Right kidney (tissue), 9 donors: ENCODE measurements at places on chromosomes 16 and 17.

- DNase-seq, result no peak
Measured at GRCh38 chr17:9854255-9854654, 28.5 kb downstream of the GLP2R start.

GRCh38 chr17:31294820-31295488 is 2.1 kb downstream of the OMG start:
- no peak for DNase-seq

DNA sequence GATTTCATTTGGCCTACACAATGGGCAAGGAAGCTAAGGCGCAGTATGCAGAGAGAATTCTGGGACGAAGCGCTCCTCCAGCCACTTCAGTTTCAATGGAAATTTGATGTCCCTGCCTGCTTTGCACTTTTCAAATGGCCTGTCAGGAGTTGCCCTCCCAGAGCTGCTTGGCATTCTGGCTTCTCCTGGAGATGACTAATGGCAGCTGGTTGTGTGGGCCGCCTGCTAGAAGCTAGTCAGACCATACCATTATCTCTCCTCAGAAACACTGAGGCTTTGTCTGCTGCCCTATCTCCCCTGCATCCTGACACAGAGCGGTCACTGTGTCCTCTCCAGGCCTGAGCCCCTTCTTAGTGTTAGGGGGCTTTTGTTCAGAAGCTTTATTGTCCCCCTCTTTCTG is 180.1 kb downstream of the SPECC1 start:
- DNase-seq, result no peak

- no peak for DNase-seq
Measured at GRCh38 chr16:89090182-89090630, 3.4 kb upstream of the ACSF3 start.

- DNase-seq, result no peak
Measured at GRCh38 chr17:603406-604114, 111.1 kb downstream of the VPS53 start.

DNA sequence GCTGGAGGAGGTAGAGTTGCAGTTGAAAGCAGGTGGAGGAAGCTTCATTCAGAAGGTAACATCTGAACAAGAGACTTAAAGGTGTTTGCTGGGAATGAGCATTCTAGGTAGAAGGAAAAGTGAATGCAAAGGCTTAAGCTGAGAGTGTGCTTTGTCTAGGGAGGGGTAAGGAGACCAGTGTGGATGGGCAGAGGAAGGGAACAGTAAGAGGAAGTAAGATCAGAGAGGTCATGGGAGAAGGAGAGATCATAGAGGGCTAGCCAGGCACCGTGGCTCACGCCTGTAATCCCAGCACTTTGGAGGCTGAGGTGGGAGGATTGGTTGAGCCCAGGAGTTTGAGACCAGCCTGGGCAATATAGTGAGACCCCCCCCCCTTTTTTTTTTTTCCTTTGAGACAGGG is 3.3 kb downstream of the STX4 start:
- no peak for DNase-seq

GRCh38 chr17:44587339-44587738 is 30.1 kb downstream of the FZD2 start:
- DNase-seq, result no peak

DNA sequence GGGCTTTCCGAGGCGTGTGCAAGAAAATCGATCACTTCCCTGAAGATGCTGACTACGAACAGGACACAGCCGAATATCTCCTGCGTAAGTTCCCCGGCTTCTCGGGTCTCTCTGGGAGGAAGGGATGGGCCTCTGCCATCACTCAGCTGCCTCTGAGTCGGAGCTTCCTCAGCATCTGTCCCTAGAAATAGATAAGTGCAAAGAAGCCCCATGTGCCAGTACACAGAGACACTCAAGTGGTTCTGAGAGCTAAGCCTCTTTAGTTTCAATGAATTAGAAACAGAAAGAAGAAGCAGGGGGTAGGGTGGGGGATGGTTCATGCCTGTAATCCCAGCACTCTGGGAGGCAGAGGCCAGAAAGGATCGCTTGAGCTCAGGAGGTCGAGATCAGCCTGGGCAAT is 90.6 kb downstream of the CACNG3 start:
- DNase-seq, result no peak

GRCh38 chr16:50553731-50554360 is 5.7 kb downstream of the NKD1 start:
- no peak for DNase-seq

- no peak for DNase-seq
Measured at GRCh38 chr17:41393294-41393693, 4.1 kb downstream of the KRT31 start.

- DNase-seq, result no peak
Measured at GRCh38 chr16:24721830-24722238, 7.6 kb upstream of the TNRC6A start.

GRCh38 chr17:49748791-49749190 is 15.1 kb downstream of the FAM117A start:
- no peak for DNase-seq

GRCh38 chr17:58996968-58997367 is 109.7 kb downstream of the TRIM37 start:
- no peak for DNase-seq

- no peak for DNase-seq
Measured at GRCh38 chr17:38728290-38728831, 1.8 kb upstream of the CISD3 start.

- no peak for DNase-seq
Measured at GRCh38 chr17:78665952-78666920, 89.0 kb upstream of the DNAH17 start.

GRCh38 chr17:77455111-77455890 is 314.5 kb downstream of the SEC14L1 start:
- no peak for DNase-seq

GRCh38 chr17:11643851-11644250 is 45.6 kb downstream of the DNAH9 start:
- no peak for DNase-seq

DNA sequence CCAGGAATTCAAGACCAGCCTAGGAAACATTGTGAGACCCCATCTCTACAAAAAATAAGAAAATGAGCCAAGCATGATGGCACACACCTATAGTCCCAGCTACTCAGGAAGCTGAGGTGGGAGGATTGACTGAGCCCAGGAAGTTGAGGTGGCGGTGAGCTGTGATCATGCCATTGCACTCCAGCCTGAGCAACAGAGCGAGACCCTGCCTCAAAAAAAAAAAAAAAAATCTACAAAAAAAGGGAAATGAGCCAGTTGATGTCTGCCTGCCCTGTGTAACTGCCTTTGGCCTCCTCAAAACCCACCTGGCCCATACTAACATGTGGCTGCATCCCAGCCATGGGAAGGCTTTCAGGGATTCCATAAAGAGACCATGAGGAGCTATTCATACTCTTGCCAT is 4.5 kb downstream of the RANBP10 start:
- no peak for DNase-seq

GRCh38 chr17:82565551-82565950 is 46.0 kb downstream of the FOXK2 start:
- DNase-seq, result no peak

DNA sequence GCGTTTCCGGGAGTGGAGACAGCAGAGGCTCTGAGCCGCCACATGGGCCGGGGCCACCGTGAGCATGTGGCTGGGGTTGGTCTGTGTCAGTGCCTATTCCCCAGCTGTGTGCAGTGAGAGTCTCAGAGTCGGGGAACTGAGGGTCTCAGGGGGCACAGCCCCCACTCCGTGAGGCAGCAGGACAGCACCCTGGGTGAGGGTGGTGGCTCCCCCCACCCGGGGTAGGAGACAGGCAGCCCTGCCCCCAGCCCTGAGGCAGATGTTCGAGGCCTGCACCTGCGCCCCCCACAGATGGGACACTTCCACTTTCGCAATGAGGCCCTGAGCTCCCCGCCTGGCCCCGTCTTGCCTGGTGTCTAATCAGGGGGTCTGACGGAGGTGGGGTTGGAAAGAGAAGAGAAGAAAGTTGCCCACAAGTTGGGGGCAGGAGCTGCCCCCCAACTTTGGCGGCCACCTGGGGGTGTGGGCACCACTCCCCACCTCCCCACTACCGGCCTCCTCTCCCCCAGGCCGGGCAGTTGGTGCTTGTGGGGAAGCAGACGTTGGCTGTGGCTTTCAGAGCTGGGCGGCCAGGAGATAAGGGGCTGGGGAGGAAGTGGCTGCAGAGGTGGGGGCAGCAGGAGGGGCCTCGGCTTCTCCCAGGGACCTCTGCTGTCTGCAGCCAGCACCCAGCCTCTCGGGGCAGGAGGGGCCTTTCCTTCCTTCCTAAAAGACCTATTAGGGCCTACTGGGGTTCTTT is 1.8 kb upstream of the CBFA2T3 start:
- DNase-seq, result no peak

DNA sequence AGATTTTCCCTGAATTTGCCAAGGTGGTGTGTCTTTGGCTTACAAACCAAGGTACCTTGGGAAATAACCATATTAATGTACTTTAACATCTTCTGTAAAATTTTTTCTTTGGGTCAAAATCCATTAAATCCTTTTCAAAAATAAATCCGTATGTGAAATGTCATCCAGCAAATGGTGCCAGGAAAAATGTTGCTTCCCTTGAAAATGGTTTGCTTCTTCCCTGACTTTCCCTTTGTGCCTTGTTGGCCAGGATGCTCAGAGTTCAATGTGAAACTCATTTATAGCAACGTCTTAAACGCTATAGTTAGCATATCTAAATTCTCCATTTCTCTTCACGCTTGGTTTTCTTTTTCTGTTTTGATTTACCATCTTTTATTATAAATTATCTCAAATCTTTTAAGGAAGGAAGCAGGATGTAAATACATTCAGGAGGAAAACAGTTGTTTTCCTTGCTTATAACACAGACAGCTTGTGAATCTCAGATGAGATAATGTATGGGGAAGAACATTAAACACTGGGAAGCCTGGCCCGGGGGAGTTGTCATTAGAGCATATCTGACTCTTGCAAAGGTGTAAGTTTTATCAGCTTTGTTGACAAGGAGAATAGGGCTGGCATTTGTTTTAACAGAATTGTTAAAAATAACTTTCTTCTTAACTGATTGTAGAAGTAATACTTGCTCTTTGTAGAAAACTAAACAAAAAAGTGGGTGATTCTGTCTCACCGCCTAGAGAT is 42.1 kb downstream of the GPRC5B start:
- DNase-seq, result no peak

DNA sequence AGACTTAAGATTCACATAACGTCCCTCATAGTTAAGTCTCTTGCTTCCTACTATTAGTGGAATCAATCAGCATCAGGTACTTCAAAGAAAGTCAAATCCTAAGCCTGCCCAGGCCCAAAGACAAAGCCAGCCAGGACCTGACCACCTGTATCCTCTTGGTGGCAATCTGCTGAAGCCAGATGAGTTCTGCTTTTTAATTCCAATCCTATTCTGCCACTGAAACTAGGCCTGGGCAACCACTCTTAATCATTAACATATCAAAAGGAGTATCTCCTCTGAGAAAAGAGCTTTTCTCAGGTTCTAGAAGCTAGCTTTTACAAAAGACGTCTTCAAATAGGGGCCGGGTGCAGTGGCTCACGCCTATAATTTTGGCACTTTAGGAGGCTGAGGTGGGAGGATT is 15.1 kb upstream of the GLG1 start:
- DNase-seq, result no peak

DNA sequence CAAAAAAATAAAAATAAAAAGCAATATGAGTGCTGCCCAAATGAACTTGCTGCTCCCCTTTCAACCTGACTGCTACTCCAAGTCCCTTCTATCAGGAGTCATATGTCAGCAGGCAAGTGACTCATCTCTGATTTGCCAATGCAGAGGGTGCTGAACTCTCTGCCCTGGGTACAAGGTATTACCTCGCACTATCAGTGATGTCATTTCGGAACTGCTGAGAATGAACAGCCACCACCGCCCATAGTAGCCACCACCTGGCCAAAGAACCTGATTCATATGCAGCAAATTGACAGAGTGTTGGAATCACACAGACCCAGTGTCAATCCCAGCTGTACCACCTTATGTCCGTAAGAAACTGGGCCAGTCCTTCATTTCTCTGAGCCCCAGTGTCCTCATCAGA is 31.2 kb downstream of the LYRM9 start:
- DNase-seq, result no peak

GRCh38 chr16:14476183-14476582 is 153.9 kb downstream of the PARN start:
- no peak for DNase-seq

DNA sequence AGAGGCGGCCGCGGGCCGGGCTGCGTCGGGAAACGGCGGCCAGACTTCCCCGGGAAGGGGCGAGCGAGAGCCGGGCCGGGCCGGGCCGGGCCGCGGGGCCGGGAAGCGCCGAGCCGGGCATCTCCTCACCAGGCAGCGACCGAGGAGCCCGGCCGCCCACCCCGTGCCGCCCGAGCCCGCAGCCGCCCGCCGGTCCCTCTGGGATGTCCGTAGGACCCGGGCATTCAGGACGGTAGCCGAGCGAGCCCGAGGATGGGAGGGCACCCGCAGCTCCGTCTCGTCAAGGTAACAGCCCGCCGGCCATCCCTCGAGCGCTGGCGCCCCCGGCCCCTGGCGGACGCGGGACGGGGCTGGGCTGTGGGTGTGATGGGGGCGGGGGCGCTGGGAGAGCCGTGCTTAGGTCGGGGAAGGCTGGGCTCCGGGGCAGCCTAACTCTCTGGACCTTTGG is at the start of gene CRHR1:
Gene CRHR1 (plus strand): TSS at position 28 of the 448 bp plus-strand sequence. CDS start 225 bp downstream, at position 253.
- DNase-seq, result peak; percentile 48

- no peak for DNase-seq
Measured at GRCh38 chr16:82761236-82761635, 134.5 kb downstream of the CDH13 start.

DNA sequence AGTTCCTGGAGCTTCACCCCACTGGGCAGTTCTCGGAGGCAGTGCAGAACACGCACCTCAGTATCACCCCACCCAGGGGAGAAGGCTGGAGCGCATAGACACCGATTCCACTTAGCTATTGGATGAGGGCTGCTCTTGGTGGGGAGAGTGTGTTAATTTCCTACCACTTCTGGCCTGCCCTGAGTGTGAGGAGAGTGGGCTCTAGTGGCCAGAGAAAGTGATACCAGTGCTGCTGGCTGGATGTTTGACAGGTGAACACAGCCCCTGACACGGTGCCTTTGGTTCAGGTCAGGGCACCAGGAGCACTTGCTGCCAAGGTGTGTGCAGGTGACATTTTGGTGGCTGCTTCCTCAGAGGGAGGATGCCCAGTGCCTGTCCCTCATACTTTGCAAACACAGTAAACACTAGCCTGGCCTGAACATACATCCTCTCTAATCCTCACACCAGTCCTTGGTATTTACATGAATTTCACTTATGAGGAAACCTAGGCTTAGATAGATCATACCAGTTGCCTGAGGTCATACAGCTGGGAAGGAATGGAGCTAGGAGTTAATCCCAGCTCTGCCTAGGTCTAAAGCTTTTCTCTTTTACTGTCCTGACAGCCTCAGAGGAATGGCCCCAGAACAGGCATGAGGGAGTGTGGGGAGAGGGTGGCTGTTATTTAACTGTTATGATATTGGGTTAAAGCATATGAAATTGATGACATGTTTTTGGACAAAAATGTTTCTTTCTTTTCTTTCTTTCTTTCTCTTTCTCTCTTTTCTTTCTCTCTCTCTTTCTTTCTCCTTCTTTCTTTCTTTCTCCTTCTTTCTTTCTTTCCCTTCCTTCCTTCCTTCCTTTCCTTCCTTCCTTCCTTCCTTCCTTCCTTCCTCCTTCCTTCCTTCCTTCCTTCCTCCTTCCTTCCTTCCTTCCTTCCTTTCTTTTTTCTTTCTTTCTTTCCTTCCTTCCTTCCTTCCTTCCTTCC is 21.0 kb upstream of the ITGAX start:
- DNase-seq, result no peak
